ENCODE measurements at places on chromosomes 2 and 18. TPM values are rescaled to one million over a fixed set of nuclear protein-coding genes. Genes with fewer than 3 reads are reported as not detected.

SH2D6 gene
- 0.14 TPM for total RNA-seq

TSPYL6 gene
- not detected for total RNA-seq

PDE1A gene
- 42.4 TPM for total RNA-seq

ASB18 gene
- not detected for total RNA-seq

DLX2 gene
- total RNA-seq = not detected

CCDC102B gene
- 45.7 TPM for total RNA-seq

RAX gene
- not detected for total RNA-seq

WDFY1 gene
- 158 TPM for total RNA-seq

DSG1 gene
- total RNA-seq = not detected

PPM1G gene
- total RNA-seq = 67.7 TPM

SERPINB4 gene
- total RNA-seq = 0.14 TPM

LOXL3 gene
- total RNA-seq = 57.5 TPM

TSHZ1 gene
- total RNA-seq = 4.8 TPM

ANKRD30B gene
- under 0.01 TPM for total RNA-seq

FOXI3 gene
- total RNA-seq = not detected

DSG3 gene
- 0.28 TPM for total RNA-seq

RAB27B gene
- 30.2 TPM for total RNA-seq

LIMS4 gene
- 1.1 TPM for total RNA-seq

POLR1A gene
- total RNA-seq = 9.5 TPM

G6PC2 gene
- not detected for total RNA-seq

MAP2 gene
- total RNA-seq = 0.71 TPM

GPR55 gene
- total RNA-seq = not detected

RGPD3 gene
- total RNA-seq = 0.09 TPM
